ENCODE measurements at places on chromosomes 12 and 14.

DNA sequence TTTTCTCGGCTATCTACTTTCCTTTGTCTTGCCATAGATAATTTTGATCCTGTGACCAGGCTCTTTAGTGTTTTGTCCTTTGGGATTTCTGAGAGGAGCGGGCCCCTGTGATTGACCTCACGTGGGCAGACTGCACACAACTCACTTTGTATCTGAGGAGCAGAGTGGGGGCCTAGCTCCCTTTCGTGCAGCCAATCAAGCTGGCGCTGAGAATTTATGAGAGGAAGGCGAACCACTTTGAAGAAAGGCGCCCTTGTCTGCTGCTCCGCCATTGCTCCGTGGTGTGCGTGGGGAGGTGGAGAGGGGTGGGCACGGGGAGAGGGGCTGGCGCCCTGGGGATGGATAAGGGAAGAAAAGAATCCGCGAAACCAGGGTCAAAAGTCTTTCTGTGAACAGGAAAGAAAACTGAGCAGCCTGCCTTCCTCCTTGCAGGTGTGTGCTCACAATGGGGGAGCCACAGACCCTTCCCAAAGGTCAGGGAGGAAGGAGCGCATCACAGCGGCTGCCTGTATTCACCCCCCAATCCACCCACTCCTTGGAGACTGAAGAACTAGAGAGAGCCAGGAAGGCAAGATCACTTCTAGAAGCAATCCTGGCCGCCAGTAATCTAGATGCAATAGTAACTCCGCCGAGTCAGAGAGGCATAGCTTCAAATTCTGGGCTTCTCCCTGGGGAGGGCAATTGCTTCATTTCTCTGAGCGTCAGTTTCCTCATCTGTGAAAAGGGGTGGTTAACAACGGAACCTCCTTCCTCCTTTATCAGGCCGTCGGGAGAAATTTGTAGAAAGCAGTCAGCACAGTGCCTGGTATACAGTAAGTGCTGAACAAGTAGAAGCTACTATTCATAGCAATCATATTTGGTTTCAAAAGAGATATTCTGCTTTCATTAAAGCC, 24.9 kb upstream of the MED13L start:
- no peak for DNase-seq

GRCh38 chr14:24307575-24308341, at the start of gene CIDEB:
Gene CIDEB, minus strand, starts transcription at chr14:24307977. Its CDS starts 119 bp downstream, at chr14:24307858.
- DNase-seq: no peak

GRCh38 chr12:3225796-3226180, 148.6 kb downstream of the TSPAN9 start:
- no peak for DNase-seq

- DNase-seq: no peak
Observed at GRCh38 chr12:88977115-88977514, 375.2 kb downstream of the DUSP6 start.

- no peak for DNase-seq
Observed at GRCh38 chr12:104294927-104295668, 8.4 kb upstream of the EID3 start.

- DNase-seq: no peak
Observed at GRCh38 chr12:131628023-131628740, 82.7 kb upstream of the SFSWAP start.

DNA sequence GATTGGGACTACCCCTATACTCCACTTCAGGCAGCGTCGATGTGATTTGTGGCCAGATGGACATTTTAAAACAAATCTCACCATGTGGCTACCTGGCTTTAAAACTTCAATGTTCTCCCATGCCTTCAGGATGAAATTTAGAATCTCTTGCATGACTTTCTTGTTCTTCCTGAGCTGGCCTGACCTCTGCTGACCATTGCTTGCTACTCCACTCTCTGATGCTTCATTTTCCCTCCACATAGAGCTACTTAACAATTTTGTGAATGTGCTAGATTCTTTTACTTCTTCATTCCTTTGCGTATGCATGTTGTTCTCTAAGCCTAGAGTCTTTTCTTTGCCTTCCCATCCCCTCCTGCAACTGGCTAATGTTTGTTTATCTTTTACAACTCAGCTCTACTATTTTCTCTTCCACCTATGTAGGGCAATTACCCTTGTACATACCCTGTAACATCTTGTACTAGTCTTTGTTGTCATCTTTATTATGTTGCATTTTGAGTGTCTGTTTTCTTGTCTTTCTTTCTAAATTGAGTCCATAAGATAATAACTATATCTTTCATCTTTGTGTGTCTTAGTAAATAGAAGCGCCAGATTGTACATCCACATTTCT, 41.2 kb downstream of the YLPM1 start:
- peak; percentile 4 for DNase-seq

DNA sequence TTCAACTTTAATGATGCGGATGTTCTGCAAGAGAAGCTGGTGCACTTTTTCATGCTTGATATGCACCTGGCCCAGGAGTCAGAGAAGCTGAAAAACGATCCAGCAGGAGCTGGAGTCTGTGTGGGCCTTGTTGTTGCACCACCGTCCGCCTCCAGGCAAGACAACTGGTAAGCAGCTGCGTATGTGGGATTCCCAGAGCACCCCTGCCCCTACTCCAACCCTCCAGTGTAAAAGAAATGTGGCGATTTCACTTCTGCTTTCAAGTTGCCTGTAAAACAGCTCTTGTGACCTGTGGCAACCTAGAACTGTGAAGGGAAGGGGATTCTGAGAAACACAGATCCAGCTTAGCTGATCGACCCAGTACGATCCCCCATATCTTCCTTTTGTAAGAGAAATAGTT, 154.1 kb upstream of the PELI2 start:
- DNase-seq: no peak

- no peak for DNase-seq
Observed at GRCh38 chr12:13652105-13652504, 329.3 kb downstream of the GRIN2B start.

GRCh38 chr12:54954801-54955200, 29.8 kb downstream of the TESPA1 start:
- DNase-seq: no peak

DNA sequence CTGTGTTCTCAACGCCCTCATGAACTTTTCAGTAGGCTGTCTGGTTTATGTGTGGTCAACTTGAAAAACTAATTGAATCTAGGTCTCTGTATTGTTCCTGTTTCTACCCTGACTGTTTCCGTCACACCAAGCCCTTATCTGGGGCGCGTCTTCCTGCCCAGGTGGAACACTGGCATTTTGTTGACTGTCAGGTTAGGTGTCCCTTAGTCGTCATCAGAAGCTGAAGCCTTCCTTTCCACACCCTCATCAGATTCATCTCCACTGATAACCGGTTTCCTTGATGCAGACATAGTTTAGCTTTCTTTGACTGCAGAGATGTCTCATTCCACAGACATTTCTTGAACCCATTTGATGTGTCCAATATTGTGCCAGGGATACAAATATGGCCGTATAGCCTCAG, 96.5 kb downstream of the DUSP16 start:
- no peak for DNase-seq

DNA sequence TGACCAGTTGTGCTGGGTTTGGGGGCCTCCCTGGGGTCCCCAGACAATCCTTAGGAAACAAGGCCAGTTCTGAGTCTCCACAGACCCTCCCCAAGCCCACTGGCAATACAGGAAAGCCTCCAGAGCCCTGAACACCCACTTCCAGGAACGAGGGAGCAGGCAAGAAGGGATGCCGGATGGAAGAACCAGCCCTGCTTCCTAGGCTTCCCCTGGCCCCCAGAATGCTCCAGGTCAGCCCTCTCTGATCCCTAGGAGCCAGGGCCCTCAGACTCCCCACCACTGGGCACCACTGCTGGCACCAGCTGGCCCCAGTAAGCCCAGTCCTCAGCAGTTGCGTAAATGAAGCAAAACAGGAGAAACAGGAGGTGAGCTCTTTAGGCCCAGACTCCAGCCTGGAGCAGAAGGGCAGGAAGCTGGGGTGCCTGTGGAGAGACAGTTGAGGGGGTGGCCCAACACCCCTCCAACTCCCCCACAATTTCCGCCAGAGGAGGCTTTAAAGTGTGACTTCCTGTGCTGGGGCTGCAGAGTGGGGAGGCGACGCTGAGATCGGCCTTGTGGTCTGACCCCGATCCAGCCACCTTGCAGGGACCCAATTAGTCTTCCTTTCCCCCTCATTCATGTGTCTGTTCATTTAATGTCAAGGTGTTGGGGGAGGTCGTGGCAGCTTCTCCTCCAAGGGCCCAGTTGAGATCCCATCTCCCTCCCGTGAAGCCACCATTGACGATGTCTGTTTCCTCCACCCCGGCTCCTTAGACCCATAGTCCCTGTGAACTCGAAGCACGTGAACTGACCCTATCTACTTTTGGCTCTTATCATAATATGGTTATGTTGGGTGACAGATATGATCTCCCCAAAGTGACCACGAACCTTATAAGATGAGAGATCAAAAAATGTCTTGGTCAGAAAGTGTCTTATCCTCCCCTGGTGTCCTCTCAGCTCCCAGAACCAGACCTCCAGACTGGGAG, 4.7 kb downstream of the TNFRSF1A start:
- no peak for DNase-seq

DNA sequence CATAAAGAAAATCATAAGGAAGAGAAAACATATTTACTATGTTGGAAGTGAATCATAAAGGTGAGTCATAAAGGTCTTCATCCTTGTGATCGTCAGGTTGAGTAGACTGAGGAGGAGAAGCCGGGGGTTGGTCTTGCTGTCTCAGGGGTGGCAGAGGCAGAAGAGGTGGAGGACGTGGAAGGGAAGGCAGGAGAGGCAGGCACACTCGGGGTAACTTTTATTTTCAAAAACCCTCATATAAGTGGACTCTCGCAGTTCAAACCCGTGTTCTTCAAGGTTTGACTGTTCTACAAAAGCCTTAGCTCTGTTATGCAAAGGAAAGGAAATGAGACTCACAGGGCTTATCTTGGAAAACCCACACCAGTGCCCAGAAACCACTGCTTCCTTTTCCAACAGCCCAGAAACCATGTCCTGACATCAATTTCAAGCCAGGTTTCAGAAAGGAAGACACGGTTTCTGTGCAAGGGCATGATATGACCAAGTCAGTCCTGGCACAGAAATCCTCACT, 14.0 kb downstream of the SMCO2 start:
- no peak for DNase-seq

GRCh38 chr12:91913651-91914050, 232.0 kb downstream of the BTG1 start:
- DNase-seq: no peak

GRCh38 chr14:105271224-105271890, 23.0 kb downstream of the BTBD6 start:
- no peak for DNase-seq

DNA sequence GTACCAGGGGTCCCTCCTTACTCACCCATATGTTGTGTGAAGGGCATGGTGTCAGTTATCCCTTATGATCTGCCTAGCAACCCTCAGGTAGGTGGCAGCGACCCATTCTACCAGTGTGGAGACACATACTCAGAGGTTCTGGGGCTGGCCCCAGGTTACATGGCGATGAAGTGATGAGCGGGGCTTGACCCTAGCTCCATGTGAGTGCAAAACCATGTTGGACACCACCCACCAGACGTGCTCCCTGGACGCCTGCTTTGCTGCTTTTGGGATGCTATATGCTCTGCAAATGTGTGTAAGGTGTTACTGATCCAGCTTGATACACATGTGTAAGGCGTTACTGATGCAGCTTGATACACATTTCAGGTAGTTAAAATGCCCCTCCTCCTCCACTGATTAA, 33.3 kb downstream of the EP400 start:
- DNase-seq: no peak

DNA sequence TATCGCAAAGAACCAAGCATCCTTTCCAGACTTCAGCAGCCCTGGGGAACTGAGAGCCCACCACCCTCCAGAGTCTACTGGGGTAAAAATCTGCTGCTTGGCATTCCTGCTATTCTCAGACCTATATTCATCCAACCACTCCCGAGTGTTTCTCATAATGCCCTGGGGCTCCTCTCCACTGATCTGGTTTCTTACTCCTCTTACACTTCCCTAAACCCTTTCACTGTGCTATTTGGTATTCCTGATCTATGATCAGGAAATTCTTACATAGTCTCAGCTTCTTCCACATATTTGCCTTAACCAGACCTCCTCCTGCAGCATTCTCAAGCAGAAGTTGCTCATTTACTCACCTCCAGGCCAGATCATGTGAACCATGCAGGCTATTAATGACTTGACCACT, 82.4 kb downstream of the SYT10 start:
- DNase-seq: no peak

- no peak for DNase-seq
Observed at GRCh38 chr12:29072631-29073030, 76.4 kb upstream of the FAR2 start.
